ENCODE measurements at places on chromosomes 6 and 20.

GRCh38 chr20:53692465-53693067 lies 98.9 kb upstream of the ZNF217 start:
- DNase-seq: no peak

- DNase-seq: no peak
Measured at GRCh38 chr6:106787327-106788196, 158.2 kb downstream of the QRSL1 start.

DNA sequence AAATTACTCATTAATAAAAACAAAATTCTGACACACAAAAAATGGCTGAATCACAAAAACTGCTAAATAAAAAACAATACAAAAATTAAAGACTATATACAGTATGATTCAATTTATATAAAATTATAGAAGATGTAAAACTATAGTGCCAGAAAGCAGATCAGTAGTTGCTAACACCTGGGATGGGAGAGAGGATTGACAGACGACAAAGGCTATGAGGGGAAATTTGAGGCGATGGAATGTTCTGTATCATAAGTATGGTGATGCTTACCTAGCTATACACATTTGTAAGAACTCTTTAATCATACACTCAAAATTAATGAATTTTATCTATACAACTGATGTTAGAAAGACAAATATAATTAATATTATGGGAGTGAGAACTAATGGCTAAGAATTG lies 247.9 kb upstream of the GJE1 start:
- DNase-seq: no peak

DNA sequence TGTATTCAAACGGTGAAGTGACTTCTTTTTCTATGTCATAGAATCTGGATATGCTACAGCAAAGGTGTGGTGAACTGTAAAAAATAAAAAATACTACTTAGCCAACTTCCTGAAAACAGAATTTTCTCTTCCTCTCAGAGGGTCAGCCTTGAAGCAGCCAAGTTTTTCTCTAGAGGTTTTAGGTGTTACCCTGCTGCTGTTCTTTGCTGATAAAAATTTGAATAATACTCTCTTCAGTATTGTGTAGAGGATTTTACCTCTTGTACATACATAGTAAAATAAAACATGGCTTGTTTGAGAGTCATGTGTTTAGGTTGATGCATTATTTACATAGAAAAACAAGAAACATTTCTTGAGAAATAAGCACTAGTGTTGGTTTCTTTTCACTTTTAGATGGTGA lies 458.4 kb downstream of the TBC1D32 start:
- DNase-seq: no peak

GRCh38 chr6:99334526-99335127 lies 14.8 kb downstream of the FAXC start:
- DNase-seq: no peak

- DNase-seq: no peak
Measured at GRCh38 chr20:61494763-61495575, 242.9 kb downstream of the CDH4 start.

- DNase-seq: peak; percentile 39
Measured at GRCh38 chr6:4059115-4059777, 19.7 kb downstream of the FAM217A start.

GRCh38 chr6:37155394-37156312 lies 14.3 kb upstream of the PIM1 start:
- no peak for DNase-seq

- DNase-seq: no peak
Measured at GRCh38 chr20:37764333-37764935, 70.6 kb downstream of the CTNNBL1 start.

- DNase-seq: no peak
Measured at GRCh38 chr6:29456971-29457370, at the start of the genes OR11A1 and OR2H1. TSS of gene OR11A1 (minus strand) at chr6:29457071. CDS start at chr6:29427641, 29,430 bp downstream. TSS of gene OR2H1 (plus strand) at chr6:29457155. CDS start at chr6:29461770, 4,615 bp downstream.

GRCh38 chr6:7463785-7464184 lies 74.2 kb downstream of the RIOK1 start:
- DNase-seq: no peak

DNA sequence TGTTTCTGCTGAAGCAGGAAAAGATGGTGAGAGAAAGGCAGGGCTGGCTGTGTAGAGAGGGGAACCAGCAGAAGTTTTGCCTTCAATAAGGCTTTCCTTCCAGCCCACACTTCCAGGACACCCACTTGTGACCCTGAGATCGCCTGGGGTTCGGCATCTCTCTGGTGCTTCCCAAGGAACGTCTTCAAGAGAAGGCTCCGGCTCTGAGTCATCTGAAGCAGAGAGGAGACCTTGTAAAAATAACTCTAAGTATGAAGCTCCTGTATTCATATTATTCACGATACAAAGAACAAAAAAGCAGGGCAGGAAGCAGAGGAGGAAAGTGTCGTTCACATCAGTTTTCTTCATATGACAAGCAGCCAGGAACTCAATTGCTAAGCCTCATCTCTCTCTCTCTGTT lies 95.4 kb upstream of the MRPS10 start:
- DNase-seq: no peak

DNA sequence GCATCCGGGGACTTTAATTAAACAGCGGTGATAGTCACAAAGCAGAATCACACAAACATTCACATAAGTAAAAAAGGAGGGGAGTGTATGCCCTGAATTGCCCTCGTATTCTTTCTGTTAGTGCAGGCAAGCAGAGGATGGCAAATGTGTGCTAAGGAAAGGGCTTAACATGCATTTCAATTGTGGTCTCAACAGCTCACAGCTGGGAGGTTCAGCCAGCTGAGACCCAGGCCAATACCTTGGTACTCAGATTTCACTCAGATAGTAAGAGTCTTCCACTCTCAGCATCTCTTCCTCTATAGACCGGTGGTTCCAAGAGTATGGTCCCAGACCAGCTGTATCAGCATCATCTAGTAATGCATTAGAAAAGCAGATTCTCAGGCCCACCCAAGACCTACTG lies 215.1 kb downstream of the PHACTR1 start:
- no peak for DNase-seq

DNA sequence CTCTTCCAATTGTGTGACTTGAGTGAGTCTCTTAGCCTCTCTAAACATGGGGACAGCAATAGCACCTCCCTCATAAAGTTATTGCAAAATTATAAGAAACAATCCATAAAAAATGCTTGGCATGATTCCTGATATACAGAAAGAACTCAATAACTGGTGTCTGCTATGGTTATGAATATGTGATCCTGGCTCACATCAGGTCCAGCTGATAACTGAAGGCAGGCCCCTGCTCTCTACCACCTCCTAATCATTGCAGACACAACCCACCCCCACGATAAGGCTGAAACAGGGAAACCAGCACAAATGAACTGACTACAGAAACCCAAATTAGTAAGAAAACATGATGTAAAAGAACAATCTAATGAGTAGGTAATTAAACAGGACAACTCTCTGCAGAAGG lies 5.4 kb downstream of the TRIM15 start:
- DNase-seq: no peak

- DNase-seq: no peak
Measured at GRCh38 chr6:143468026-143468425, 17.4 kb downstream of the PEX3 start.

DNA sequence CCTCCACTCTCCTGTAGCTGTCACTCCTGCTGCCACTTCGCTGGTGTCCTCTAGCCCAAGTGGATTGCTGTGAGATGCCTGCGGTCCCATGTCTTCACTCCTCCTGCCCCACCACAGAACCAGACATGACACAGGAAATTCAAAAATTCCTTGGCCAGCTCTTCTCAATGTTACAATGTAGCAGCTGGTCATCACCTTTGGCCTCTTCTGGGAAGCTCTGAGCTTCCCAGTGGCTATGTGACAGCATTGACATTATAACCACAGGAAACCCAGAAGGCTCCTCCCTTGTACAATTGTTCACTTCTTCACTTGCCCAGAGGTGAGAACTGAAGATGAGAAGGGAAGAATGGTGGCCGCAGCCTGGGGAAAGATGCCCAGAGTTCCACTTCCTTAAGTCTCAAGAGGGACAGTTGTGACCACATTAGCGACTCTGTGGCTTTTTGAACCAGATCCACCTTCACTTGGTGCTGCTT lies 76.1 kb upstream of the NAA20 start:
- DNase-seq: no peak

- no peak for DNase-seq
Measured at GRCh38 chr6:88725111-88725975, 238.1 kb downstream of the RNGTT start.

DNA sequence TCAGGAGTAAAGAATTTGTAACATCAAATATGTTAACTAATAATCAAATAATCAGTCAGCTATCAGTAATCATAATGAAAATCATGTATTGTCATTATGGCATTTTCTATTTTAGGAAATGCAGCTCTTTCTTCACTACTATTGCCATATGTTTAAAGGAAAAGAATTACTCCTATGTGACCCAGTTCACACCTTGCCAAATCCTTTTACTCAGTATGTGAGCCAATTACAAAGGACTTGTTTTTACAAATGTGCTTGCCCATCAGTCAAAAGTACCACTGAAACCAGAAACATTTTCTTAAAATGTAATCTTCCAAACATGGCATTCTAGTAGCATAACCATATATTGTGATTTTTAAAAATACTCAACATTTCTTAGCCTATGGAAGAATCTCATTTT lies 63.6 kb downstream of the NCOA7 start:
- DNase-seq: no peak

DNA sequence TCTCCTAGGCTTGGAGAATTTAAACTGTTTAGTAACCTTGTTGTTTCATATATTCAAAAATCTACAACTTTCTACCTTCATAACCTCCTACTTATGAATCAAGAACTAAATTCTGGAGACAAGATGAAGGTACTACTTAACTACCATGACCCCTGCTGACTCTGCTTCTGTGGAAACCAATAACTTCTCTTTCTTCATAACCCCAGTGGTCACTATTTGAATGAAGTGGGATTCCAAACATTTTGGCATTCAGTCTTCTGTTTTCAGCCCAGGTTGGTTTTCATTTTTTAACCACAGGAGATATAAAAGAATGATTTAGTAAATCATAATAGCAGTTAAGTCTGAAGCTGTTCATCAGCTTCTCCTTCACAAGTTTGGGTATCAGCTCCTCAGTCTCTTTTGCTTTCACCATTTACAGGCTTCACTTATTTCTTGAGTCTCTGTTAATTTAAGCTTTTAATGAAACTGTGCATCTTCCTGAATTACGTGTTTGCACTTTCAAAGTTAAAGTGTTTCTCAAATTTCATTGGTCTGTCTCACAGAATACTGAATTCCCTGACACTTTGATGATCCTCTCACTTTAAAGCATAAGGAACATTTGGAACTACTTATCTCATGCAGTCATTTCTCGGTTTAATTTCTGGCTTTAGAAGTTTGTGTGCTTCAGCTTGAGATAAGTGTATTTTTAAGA lies 9.5 kb downstream of the SENP6 start:
- no peak for DNase-seq

- DNase-seq: no peak
Measured at GRCh38 chr6:149903938-149904611, 6.2 kb upstream of the RAET1E start.

DNA sequence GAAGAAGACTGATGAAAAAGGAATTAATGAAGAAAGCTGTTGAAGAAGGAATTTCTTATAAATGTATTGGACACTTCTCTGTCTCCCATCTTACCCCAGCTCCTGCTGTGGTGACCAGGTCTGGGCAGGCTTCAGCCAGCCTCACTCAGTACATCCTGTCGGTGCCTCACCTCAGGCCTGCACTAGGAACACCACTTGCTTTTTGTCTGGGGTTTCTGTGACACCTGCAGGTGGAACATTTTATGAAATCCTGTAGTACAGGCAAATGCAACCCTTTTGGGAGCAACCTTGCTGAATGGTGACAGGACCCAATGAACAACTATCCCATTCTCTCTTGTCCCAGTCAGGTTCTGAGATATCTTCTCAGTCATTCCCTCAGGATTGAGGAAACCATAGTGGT lies 129.7 kb downstream of the PRDM13 start:
- DNase-seq: no peak

DNA sequence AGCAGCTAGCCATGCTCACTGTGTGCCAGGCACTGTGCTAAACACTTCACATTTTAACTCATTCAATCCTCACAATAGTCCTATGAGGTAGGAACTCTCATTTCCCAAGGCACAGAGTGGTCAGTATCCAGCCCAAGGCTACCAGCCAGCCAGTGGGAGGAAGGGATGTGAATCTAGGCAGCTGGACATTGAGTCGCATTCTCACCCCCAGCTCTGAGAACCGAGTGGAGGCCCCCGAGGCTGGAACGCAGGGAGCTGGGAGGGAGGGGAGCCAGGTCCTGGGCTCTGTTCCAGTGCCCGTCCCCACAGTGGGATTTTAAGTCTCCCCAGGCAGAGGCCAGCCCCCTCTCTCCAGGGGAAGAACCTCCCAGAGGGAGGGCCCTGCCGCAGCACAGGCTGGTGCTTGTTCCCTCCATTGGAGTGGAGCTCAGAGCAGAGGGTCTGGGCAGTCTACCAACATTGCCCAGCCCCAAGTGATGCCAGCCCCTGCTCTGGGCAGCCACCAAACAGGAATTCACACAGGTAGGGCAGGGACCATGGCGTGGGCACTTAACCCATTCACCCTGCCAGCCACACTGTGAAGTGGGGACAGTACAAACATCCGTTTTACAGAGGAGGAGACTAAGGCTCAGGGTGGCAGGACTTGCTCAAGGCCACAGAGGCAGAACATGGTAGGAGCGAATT lies 131.3 kb downstream of the CEBPB start:
- no peak for DNase-seq

DNA sequence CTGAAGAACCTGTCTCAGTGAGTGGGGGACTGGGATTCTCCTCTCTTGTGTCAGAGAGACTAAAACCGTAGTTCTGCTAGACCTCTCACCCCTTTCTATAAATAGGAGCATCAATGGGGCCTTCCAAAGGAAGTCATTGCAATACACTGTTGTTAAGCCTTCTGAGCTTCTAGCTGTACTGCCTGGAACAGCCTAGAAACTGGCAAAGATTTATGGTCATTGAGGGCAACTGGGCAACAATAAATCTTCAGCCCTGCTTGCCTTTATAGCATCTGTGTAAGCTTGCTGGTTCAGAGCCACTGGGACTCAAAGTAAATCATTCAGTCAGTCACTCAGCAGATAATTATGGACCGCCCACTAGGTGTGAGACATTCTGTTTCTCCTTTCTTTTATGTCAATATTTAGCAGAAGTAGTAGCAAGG lies 53.2 kb downstream of the PPP1R14C start:
- no peak for DNase-seq

DNA sequence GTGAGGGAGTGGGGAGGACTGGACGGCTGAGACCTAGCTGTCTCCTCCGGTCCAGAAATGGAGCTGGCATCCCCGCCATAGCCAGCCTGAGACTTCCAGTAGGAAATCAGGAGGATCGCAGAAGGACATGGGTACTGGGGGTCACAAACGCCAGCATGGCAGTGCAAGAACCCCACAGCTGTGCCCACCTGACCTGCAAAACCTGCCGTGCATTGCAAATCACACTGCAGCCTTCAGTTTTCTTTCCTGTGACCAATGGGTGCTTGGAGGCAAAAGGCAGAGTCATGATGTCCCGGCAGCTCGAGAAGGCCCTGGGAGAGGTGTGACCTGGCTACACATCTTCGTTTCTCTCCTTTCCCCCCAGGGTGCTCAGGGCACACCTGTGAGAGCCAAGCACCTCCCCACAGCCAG lies 23.3 kb upstream of the PHACTR3 start:
- no peak for DNase-seq
